ENCODE measurements at places on chromosomes 2 and 18.
A peak's percentile ranks its signal among the peaks of the same experiment; 100 is the strongest.

- DNase-seq: no peak
Observed at GRCh38 chr18:69934601-69935265, 12.9 kb downstream of the CD226 start.

DNA sequence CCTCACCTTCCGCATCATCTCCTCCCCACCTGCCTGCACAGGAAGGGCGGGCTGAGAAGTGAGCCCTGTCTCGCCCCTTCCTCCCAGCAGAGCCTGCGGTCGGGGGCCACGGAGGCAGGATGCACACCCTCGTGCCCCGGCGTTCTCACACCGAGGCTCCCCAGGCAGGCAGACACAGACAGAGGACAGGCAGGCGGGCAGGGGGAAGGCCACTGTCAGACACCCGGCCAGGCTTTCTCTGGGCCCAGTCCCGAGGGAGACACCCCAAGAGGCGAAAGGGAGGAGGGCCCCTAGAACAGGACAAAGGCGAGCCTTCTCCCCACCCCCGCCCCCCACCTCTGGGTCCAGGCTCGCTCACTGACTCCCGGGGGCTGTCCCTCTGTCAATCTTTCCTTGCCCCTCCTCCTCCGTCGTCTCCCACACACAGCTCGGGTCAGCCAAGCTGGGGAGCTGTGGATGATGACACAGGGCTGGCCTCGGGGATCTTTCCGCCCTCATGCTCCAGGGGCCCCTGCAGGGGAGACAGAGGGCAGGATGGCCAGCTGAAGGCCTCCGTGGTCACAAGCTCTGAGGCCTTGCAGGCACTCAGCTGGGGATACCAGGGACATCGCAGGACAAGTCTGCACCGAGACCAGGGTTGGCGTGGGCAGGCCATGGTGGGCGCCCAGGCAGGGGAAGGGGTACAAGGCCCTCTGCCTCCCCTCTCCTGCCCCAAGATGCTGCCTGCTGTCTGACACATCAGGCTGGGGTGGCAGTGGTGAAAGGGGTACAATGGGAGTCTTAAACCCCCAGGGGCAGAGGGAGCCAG, 24.9 kb downstream of the BIN1 start:
- DNase-seq: no peak

DNA sequence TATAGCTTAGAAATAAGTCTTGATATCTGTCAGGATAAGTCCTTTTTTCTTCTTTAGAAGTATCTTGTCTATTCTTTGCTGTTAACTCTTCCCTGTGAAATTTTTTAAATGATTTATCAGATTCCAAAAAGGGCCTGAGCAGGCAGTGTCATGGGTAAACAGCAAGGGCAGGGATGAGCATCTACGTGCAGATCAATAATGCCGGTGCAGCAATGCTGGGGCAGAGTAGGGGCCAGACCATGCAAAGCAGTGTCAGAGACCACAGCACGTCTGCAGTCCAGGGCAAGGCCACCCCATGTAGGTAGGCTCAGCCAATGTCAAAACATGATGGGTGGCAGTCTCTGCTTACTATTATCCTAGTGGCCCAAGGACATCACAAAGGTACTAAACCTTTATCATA, 182.2 kb downstream of the TMEM247 start:
- DNase-seq: no peak

DNA sequence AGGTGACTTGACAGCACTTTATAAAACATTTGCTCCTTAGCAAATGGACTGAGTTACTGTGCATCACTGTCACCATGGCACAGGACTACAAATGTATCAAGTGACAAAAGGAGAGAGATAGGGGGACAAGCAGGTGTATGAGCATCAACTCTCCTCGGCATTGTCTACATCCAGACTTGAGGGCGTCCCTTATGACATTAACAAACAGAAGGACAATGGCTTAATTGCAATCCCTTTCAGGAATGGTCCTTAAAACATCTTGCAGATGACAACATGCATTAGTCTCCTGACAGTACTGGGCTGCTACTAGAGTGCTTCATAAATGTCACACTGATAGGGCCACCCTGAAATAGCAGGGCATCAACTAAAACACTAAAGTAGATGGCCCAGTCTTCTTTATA, 198.8 kb downstream of the PDE1A start:
- DNase-seq: no peak

- DNase-seq: no peak
Observed at GRCh38 chr2:67604360-67604759, 207.2 kb downstream of the ETAA1 start.

- DNase-seq: no peak
Observed at GRCh38 chr2:232488097-232488711, 570 bp upstream of the ECEL1 start.

DNA sequence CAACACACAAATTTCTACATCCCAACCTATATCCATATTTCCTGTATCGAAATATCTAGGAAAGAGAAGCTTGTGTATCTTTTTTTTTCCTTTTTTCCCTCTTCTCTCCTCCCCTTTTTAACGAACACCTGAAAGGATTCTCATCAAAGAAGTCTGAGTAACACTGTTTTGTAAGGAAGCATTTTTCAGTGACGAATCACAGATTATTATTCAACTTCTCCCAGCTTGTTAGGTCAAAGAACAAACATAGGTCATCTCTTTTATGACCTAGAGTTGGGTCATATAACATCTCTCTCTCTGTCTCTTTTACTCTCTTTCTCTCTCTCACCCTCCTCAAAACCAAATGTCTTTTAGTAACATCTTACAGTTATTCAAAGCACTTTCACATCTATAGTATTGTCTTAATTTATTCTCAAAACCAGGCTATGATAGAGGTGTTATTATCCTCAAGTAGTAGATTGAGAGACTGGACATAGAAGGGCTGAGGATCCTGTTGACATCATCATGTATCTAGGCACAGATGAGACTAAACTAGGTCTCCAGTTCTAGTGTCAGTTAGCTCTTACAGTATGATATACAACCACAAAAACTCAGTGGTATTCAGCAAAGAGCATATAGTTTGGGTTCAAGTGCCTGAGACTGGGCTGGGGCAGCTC, 80.1 kb upstream of the SPOPL start:
- peak; percentile 62 for DNase-seq

- no peak for DNase-seq
Observed at GRCh38 chr18:36314754-36315153, 17.2 kb downstream of the FHOD3 start.

DNA sequence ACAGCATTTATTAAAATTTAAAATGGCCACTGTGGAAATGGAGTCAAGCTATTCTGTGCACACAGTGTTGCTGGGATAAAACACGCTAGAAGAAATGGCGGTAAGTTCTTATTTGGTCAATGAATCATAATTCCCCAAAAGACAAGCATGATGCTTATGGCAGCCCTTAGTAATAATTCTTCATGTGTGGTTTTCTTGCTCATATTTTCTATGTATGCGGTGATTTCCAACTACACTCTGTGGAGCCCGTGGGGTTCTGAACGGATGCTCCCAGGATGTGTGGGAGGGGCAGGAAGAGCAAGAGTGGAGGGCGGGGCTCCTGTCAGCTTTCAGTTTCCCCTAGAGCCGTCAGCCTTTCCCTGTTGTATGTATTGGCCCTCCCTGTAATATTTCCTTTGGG, 91.7 kb upstream of the RMDN2 start:
- DNase-seq: no peak

- no peak for DNase-seq
Observed at GRCh38 chr2:169291517-169291916, 70.8 kb downstream of the LRP2 start.

- DNase-seq: no peak
Observed at GRCh38 chr2:10288606-10289005, 14.1 kb upstream of the HPCAL1 start.

DNA sequence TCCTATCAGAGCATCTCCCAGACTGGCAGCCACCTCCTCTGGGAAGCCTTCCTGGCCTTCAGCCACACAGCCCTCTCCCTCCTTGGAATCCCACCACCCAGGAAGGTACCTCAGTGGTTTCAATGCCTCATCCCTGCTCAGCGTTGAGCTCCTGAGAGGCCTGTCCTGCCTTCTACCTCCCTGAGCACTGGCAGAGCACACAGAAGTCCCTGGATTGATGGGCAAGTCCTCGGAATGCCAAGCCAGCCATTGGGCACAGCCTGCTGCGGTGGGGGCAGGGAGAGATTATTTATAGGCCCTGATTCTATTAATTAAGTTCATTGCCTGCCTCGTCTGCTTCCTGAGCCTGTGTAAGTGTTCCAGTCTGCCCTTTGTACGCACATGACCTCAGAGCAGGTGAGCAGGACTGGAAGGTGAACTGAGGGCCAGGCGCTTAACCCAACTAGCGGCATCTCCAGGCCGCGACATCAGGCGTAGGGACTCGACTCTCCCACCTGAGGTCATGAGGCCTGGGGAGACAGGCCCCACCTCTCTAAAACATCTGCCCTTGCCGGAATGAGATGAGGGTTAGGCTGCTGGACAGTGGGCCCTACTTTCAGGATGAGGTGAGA, 63.4 kb downstream of the SMAD7 start:
- no peak for DNase-seq

- no peak for DNase-seq
Observed at GRCh38 chr18:35141077-35141476, 99.8 kb upstream of the ZNF397 start.

DNA sequence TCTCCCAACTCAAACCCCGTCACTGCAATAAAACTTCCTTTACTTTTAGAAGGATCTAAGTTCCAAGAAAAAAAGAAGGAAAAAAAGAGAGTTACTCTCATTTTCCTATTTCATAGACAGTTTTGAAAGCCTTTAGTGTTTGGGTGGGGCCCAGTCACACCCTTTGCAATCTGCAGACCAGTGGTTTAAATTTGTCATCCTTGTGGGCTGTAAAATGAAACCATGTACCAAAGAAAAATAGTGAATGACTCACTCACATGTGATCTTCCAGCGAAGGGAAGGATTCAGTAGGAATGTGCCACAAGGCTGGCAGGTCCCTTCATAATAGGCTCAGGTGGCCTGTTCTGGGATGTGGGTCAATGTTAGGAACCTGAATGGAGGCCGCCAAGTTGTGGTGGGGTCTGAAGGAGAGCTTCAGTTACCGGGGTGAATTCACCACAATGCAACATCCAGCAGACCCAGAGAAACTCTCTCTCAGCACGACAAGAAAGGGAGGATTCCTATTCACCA, 28.3 kb downstream of the ANXA4 start:
- DNase-seq: peak; percentile 71

DNA sequence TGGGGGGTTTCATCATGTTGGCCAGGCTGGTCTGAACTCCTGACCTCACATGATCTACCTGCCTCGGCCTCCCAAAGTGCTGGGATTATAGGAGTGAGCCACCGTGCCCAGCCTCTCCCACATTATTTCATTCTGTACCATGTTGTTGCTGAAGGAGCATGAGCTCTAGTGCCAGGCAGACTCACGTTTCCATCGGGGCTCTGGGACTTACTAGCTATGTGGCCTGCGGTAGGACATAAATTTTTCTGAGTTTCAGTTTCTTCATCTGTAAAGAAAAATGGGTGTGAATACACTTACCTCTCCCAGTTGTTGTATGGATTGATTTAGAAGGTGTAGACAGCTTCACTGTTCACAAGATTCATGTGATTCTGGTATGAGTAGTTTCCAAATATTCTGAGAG, 30.8 kb upstream of the CCL20 start:
- DNase-seq: no peak

Measured in keratinocyte (primary cell).